ENCODE measurements at places on chromosomes 6 and 20.

GRCh38 chr20:59786801-59787537, 146.5 kb downstream of the SYCP2 start:
- DNase-seq, result no peak

- no peak for DNase-seq
Measured at GRCh38 chr6:143501851-143502250, 9.7 kb downstream of the FUCA2 start.

DNA sequence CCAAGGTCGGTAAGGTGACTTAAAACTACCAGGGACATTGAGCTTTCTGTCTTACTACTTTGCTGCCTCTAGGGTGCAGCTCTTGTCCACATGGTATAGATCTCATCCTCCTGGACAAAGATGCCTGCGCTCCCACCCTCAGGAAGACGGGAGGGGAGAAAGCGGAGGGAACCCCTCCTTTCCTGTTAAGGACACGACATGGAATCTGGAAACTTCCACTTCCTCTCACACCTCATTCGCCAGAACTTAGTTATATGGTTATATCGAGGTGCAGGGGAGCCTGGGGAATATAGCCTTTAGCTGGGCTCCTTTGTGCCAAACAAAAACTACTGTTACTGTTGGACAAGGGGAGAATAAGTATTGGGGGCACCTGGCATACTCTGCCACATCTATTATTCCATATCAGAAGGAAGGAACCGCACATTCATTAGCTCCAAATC, 224.3 kb upstream of the TSHZ2 start:
- no peak for DNase-seq

GRCh38 chr6:70860045-70860444, 96.8 kb downstream of the B3GAT2 start:
- no peak for DNase-seq

DNA sequence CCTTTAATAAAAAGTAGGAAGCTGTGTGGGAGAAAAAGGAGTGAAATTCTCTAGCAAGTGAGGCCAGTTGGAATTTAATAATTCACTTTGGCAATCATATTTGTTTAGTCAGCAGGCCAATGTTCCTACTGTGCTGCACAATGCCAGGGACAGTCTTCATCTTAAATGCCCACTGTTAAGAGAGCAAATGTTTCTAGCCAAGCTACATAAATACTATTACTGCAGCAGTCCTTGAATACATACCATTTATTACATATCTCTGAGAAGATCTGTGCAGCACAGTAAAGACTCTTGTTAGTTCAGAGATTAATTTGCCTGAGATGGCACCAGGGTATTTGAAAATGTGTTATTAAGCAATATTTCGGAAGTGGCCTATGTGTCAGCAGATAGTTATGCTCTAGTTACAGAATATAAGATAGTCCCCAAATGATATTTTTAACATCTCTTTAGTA, 105.4 kb downstream of the OGFRL1 start:
- DNase-seq, result no peak

DNA sequence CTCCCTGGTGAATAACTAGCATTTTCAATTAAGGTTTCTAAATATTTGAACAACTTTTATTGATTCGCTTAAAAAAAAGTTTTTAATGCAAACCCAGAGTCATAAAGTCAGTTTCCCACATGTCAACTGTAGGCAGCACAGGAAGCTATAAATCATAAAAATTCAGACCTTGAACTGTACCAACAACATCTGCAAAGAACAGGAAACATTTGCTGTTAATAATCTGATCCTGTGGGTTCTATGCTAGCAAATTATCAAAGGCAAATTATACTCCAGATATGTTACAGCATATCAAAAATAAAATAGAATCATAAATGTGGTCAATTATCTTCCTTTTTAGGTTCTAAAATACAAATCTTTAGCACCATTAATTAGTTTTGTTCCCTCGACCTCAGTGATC, 16.6 kb upstream of the MAP7 start:
- DNase-seq, result no peak

- DNase-seq, result no peak
Measured at GRCh38 chr6:123941855-123942254, 138.2 kb downstream of the NKAIN2 start.

GRCh38 chr6:125367036-125367782, 65.4 kb upstream of the HDDC2 start:
- no peak for DNase-seq

DNA sequence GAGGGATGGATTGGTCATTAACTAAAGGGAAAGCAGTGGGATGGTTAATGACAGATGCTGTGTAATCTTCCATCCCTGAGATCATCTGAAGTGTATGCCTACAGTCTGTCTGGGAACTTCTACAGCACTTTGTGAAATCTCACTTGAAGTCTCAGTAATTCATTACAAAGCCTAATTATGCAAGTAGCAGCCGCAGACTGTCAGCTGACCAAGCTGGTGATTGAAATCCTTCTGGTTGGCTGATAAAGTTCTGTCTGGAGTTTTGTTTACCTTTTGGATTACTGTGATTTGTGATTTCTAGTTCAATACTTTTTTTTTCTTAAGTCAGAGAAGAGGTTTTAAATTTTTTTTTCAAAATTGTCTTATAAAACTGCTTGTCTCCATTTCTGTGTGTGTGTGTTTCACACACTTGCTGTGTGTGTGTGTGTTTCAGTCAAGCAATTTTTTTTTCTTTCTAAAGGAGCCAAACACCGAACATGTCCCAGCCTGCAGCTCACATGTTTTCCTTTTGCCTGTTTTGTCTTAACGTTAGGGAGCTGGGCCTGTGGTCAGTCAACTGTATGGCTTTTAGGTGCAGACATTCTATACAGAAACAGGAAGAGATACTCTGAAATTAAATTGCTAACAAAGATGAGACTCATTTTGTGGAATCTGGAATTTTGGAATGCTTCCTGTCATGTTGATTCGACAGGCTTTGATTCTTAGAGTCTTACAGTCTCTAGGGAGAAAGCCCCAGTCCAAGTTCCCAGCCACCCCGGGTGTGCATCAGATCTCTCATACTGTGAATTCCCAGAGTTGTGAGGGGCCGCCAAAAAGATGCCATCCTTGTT, 28.5 kb upstream of the ADGRF4 start:
- no peak for DNase-seq

GRCh38 chr6:142871910-142872331, 73.1 kb downstream of the HIVEP2 start:
- DNase-seq, result no peak

- no peak for DNase-seq
Measured at GRCh38 chr20:57023007-57023406, 243.4 kb downstream of the BMP7 start.

DNA sequence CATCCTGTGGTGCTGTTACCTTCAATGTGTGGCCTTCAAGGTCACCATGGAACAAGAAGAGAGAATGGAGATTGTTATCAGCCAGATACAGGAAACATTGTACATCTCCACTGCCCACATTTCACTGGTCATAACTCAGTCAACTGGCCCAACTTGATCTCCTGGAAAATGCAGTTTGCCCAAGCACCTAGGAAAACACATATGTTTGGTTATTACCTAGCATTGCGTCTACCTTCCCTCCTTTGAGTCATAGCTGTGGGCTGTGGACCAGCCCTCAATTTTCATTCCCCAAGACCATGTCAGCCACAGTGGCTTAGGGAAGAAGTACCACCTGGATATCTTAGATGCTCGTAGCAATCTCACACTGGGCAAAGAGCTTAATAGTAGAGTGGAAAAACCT, 513.4 kb downstream of the KIF16B start:
- DNase-seq, result no peak

GRCh38 chr6:14975471-14975817, 270.4 kb upstream of the JARID2 start:
- DNase-seq, result no peak

DNA sequence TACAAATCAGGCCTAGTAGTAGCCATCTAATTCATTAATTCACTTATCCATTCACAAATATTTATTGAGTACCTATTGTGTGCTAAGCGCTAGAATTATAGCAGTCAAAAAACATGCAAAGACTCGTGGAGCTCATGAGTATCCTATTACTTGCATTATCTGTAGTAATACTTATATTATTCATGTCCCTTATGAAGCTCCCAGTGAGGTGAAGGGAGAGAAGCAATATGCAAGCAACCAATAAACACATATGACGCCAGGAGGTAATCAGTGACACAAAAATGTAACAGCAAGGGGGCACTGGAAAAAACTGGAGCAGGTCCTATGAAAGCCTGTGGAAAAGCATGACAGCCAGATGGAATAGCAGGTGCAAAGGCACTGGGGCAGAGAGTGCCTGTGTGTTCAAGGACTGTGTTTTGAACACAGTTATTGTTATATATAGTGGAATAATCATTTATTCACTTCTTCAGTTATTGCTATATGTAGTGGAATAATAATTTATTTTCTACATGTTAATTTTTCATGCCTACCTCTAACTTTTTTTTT, 109.5 kb downstream of the KIF13A start:
- no peak for DNase-seq

- DNase-seq, result no peak
Measured at GRCh38 chr20:46311039-46311650, 2.8 kb upstream of the CDH22 start.

DNA sequence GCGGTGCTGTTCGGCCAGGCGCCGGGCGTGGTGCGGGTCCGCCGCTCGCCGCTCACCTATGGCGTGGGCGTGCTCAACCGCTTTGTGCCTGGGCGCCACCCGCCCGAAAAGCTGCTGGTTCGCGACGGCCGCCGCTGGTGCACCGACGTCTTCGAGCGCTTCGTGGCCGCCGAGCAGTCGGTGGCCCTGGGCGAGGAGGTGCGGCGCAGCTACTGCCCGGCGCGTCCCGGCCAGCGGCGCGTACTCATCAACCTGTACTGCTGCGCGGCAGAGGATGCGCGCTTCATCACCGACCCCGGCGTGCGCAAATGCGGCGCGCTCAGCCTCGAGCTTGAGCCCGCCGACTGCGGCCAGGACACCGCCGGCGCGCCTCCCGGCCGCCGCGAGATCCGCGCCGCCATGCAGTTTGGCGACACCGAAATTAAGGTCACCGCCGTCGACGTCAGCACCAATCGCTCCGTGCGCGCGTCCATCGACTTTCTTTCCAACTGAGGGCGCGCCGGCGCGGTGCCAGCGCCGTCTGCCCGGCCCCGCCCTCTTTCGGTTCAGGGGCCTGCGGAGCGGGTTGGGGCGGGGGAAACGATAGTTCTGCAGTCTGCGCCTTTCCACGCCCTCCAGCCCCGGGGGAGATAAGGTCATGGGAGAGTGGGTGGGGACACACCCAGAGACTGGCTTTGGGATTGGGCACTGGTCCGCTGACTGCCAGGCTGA, 15.7 kb downstream of the ADISSP start:
- no peak for DNase-seq

DNA sequence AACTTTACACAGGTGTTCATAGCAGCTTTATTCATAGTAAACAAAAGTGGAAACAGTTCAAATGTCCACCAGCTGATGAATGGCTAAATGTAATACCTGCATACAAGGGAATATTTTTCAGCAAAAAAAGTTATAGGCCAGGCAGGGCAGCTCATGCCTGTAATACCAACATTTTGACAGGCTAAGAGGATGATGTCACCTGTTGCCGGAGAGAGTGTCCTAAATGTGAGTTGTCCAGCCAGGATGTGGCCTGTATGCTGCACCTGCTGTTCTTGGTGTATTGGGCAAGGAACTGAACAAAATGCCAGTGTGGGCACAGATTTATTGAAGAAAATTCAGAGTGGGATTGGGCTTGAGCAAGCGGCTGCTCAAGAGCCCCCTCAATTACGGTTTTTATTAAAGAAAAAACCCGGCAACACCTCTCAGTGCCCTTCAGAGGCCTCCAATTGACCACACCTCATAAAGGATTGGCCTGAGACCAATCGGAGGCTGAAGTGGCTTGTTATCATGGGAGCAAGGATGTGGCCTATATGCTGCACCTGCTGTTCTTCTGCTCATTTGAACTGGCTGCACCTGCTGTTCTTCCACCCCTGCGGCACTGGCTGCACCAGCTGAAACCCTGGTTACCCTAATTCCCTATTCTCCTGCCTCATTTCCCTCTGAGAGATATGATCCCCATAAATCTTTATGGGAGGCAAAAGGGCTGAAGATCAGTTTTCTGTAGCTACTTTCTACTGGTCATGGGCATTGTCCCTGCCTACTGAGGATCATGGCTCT, 164.3 kb upstream of the PROKR2 start:
- no peak for DNase-seq

DNA sequence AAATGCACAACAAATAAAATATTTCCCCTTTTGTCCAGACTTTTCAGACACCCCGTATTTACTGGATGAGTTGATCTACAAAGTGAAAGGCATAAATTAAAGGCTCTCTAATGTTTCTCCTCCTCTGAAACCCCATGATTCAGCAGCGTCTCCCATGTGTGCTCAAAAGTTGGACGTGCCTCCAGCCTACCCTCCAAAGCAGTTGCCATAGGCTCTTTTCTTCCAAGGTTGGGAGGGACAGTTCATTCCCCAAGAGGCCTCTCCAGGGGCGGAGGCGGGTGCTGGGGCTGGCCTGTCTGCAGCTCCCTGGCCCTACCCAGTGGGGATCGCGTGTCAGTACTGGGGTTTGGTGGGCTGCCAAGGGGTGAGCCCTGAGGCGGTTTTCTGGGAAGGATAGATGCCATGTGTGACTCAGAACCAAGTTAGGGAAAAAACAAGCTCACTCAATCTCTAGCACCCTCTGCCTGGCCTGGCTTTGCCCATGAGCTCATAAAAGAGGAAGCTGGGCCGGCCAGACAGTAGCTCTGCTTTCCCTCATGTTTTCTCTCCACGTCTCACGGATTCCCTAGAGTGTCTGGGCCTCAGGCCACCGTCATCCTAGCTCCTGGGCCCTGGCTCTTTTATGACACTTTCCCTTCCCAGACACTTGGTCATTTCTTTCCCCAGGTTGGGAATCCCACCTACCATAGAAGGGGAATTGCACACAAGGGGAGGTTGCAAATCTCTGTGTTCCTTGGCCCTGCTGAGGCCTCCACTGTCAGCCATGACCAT, 8.0 kb upstream of the IER3 start:
- no peak for DNase-seq

DNA sequence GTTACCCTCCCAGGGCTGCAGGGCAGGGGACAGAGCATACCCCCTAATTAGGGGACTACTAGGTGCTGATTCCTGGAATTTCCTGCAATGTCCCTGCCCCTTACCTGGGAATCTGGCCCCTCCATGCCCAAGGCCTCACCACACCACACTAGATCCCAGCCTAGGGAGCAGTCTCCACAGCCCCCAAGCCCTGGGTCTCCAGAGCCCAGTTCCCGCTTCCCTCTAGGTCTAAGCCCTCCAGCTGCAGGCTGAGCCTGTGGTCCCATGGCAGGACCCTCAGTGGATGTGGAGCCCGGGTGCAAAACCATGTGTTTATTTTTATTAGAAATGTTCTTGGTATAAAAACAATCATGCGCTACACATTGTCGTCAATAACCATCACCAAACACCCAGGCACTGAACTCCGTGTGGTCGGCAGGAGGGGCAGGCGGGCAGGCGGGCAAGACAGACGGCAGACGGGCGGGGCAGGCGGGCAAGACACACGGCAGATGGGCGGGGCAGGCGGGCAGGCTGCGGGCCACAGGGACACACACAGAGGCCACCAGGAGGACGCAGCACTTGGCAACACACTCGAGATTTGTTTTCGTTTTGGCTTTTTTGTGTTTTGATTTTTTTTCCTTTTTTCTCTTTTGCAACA, 124.2 kb downstream of the GRM4 start:
- no peak for DNase-seq

- DNase-seq, result no peak
Measured at GRCh38 chr20:43438578-43439316, 18.9 kb upstream of the SRSF6 start.

GRCh38 chr6:18532139-18532538, 145.0 kb downstream of the RNF144B start:
- no peak for DNase-seq
